DMS79 (cell line): ENCODE measurements at places on chromosomes 5 and 9.

DNA sequence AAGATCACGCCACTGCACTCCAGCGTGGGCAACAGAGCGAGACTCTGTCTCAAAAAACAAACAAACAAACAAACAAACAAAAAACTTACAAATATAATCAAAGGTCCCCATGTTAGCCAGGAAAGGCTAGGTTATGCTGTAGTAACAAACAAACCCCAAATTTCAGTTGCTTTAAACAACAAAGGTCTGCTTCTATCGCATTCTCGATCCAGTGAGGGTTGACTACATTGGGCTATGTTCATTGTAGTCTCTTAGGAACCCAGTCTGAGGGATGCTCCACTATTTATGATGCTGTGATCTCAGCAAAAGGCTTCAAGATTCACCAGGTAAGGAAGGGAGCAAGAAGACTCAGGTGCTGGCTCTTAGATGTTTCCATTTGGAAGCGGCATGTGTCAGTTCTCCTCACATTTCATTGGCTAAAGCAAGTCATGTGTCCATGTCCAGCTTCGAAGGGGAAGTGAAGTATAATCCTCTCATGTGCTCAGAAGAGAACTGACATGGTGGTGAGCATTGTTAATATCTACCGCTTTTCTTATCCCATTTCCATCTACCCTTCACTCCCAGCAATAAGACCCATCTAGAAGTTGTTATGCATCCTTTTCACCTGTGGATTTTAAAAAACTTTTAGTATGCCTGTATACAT lies 26.5 kb upstream of the NEK6 start:
- no peak for DNase-seq

DNA sequence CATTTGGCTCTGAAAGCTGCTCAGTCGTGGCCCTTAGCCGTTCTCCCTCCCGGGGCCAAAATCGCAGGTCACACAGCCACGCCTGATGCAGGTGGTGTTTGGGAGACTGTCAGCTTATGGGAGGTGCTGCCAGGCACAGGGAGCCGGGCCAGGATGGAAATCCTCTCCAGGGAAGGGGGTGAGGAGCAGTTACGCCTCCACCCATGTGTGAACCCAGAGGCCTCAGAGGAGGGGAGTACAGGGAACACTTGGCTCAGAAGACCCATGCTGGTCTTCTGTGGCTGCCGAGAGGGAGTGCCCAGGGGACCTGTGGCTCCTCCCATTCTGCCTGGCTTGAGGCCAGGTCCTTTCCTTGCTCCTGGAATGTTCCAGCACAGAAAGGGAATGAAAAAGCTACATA lies 3.6 kb upstream of the OLFM1 start:
- peak; percentile 40 for DNase-seq

DNA sequence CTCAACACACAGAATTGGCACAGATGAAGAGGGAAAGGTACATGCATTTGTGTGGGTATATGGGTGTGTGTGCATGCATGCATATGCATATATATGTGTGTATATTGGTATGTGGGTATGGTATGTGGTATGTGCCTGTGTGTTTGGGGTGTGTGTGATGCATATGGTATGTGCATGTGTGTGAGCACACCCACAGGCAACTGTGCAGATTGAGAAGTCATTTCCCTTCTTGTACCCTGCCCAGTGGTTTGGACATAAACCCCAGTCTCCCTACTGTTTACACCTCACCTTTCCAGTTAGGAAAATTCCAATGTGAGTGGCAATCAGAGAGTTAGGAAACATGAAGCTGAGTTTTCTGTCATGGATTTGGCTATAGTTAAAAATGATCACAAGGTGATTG lies 178.0 kb downstream of the NXNL2 start:
- no peak for DNase-seq

DNA sequence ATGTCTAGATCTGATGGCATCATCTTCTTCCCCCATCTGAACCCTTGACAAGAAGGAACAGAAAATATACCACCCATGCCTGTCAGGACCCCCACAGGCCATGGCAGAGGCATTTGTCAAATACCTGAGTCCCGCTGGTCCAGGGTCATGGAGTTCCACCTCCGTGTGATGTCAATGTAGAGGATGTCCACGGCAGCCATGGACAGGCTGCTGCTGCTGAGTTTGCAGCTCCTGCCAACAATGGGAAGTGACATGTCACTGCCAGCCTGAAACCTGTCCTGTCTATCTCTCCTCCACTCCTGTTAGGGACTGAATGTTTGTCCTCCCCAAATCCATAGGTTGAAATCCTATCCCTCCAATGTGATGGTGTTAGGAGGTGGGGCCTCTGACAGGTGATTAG lies 208.8 kb downstream of the DAB2IP start:
- DNase-seq: no peak

DNA sequence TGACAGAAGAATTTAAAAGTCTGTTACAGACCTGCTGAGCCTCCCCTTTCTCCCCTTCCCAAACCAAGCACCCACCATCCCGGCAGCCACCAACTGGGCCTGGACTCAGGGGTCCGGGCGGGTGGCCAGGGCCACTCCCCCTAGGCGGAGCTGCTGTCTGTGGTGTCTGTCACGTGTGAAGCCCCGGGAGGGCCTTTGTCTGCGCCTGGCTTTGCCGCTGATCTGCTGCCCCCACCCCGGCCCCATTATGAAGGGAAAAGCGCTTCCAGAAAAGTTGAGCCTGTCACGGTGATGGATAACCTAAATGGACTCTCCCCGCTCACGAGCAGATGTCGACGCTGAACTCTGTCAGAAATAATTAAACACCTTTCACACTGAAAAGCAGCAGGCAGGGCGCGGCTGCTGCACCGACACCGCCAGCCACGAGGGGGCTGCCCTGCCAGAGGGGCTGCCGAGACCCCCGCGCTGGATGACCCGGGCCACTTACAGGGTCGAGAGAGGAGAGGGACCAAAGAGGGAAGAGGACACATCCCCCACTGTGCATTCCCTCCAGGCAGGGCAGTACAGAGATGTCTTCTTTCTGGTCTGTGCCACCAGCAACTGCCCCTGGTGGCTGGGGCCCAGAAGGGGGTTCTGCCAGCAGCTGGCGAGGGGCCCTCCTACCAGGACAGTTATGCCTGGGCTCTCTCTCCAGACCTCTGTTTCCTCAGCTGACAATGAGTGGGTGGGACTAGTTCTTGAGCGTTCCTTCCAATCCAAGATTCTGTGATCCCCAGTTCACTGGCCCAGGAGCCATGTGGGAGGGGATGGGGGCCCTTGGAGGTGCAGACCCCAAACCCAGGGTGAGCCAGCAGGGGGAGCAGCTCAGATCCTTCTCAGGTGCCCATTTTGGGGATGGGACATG lies 36.0 kb upstream of the BARHL1 start:
- DNase-seq: peak; percentile 54

DNA sequence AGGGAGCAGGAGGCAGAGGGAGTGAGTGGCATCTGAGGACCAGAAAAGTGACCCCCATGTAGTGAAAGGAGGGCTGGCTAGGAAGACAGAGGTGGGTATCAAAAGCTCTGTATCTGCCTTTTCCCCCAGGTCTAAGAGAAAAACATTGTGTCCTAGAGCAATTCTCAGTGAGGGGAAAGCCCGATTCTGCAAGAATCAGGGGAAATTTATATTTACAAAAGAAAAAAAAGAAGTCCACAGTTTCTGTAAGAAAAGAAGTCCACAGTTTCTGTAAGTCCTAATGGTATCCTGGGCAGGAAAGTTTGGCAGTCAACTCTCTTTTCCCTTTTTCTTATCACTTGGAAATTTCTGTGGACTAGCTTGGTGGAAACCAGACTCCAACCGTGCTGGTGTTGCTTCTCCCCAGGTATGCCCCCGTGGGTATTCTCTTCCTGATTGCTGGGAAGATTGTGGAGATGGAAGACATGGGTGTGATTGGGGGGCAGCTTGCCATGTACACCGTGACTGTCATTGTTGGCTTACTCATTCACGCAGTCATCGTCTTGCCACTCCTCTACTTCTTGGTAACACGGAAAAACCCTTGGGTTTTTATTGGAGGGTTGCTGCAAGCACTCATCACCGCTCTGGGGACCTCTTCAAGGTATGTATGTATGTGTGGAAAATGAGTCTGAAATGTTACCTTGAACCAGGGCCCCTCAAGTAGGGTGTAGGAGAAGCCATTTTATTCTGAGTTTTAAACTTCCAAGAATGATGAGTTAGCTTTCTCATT lies 73.0 kb downstream of the SLC1A3 start:
- no peak for DNase-seq

DNA sequence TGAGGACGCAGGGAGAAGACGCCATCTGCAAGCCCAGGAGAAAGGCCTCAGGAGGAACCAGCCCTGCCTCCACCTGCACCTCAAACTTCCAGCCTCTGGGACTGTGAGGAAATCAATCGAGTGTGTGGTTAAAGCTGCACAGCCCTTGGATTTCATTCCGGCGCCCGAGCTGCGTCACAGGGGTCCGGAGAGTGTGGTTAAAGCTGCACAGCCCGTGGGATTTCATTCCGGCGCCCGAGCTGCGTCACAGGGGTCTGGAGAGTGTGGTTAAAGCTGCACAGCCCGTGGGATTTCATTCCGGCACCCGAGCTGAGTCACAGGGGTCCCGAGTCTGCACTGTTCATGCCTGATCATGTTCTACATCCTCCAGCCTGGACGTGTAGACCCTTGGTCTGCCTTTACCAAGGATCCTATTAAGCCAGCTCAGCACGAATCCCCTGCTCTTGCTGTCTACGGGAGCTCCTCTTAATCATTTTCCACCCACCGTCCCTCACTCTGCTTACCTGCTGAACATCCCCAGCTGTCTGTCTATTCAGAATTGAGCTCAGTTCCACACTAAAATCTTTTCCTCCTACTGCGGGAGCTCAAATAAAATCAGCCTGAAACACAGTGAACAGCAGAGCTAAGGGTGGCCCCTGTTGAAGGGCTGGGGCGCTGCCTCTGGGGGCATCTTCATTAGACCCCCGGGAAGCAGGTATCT lies 73.0 kb upstream of the OLFM1 start:
- no peak for DNase-seq

- DNase-seq: peak; percentile 16
Measured at GRCh38 chr5:43193181-43193893, 1.3 kb downstream of the NIM1K start.

GRCh38 chr9:14396171-14396570 lies 82.2 kb upstream of the NFIB start:
- no peak for DNase-seq
